ENCODE measurements at places on chromosomes 1 and 21.

- DNase-seq = no peak
Measured at GRCh38 chr1:168664069-168664834, 64.8 kb downstream of the DPT start.

DNA sequence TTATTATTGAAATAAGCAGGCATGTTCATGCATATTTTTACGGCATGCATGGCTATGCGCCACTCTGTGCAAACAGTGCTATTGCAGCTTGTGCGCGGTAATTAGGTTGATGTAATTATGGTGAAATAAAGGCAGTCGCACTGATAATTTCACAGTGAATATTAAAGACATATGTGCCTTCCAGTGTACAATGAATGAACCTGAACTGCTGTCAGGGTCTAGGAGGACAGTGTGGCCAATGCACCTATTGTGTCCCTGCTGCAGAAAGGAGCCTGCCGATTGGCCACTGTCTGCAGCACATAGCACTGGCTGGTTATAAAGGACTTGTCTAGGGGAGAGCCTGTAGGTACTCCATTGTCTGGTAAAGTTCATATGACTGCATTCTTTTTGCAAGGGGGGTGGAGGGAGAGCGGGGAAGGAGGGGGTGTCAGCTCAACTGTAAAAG, 340.4 kb downstream of the USP25 start:
- DNase-seq = peak; percentile 46

- DNase-seq = no peak
Measured at GRCh38 chr1:62346886-62347285, 27.7 kb upstream of the KANK4 start.

GRCh38 chr1:45545553-45546310, 4.9 kb upstream of the AKR1A1 start:
- no peak for DNase-seq

DNA sequence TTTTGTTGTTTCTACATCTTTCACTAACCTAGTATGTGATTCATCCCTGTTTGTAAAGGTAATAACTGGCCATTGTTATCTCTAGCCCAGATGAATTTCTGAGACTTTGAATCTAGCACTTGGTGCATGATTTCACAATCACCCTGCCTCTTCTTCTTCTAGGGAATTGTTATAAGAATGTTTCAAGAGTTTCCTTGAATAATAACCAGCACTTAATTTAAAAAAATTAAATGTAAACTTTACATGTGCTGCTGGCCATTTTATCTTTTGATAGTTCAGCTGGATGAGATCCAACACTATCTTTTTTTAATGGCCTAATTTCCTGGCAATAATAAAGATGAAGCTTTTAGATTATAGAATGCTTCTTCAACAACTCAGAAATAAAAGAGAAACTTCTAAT, 31.8 kb downstream of the UBE2U start:
- no peak for DNase-seq

- DNase-seq = no peak
Measured at GRCh38 chr1:165387505-165387904, 31.0 kb upstream of the LMX1A start.

DNA sequence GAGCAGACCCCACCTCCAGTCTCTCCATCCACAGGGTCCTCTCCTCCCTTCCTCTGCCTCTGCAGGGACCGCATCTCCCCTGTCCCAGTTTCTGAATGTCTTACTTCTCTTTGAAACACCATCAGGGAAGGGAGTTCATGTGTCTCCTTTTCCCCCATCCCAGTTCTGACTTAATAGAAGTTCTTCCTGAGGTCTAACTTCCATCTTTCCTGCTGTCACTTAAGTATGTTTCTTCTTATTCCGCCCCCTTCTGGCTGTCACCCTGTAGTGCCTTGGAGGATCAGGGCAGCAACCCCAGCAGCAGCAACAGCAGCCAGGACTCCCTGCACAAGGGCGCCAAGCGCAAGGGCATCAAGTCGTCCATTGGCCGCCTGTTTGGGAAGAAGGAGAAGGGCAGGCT, 29.3 kb downstream of the MYOG start:
- DNase-seq = no peak

DNA sequence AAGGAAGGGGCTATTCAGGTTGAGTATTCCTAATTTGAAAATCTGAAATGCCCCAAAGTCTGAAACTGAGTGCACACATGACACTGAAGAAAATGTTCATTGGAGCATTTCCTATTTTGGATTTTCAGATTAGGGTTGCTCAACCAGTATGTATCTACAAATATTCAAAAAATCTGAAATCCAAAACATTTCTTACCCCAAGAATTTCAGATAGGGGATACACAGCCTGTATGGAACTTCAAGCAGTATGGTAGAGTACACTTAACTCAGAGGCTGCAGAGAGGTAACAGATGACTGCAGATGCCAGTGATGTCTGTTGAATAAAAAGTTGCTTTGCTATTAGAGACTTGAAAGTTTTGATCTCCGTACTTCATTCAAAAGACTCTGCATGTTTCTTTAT, 19.0 kb downstream of the YTHDF2 start:
- peak; percentile 34 for DNase-seq

- DNase-seq = peak; percentile 48
Measured at GRCh38 chr1:230972855-230973271, 5.8 kb downstream of the TTC13 start.

DNA sequence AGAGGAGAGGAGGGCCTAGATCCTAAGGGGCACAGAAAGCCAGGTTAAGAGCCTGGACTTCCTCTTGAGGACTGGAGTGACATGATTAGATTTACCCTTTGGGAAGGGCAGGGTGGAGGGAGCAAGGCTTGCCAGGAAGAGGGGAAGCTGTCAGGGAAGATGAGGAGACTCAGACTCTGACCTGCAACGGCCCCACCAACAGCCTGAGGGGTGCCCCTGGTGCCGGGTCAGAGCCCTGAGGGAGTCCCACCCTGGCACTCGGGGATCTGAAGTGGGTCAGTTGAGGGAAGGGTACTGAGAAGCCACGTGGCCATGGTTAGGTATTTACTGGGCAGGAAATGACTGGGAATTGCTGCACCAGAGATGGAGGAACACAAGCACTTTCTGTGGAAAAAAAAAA, 9.8 kb downstream of the ECE1 start:
- no peak for DNase-seq

GRCh38 chr1:33070628-33071027, 10.3 kb upstream of the AZIN2 start:
- DNase-seq = no peak

DNA sequence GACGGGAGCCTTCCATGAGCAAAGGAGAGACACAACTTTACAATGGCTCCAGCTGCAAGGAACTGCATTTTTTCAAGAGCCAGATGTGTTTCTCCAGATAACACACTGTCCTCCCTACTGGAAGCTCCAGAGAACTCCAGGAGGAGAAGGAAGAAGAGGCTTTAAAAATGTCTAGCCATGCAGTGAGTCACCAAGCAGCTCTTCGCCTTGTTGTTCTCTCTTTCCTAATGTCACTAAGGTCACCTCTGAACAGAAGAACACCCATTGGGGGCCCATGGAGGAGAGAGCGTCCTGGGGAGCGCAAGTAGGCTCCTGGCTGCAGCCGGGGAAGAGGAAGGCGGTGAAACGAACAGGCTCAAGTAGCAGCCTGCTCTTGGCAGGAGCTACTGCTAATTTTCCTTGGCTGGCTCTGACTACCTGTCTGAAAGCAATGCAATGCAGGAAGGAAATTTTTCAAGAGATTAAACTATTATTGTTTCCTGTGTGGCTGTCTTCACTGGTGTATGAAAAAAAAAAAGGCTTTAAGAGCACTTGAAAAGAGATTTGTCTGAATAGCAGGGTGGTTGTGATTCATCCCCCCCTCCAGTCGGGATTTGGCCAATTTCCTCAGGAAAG, 321.9 kb downstream of the SETD4 start:
- peak; percentile 54 for DNase-seq

- DNase-seq = no peak
Measured at GRCh38 chr1:243938208-243938607, 88.2 kb upstream of the AKT3 start.

DNA sequence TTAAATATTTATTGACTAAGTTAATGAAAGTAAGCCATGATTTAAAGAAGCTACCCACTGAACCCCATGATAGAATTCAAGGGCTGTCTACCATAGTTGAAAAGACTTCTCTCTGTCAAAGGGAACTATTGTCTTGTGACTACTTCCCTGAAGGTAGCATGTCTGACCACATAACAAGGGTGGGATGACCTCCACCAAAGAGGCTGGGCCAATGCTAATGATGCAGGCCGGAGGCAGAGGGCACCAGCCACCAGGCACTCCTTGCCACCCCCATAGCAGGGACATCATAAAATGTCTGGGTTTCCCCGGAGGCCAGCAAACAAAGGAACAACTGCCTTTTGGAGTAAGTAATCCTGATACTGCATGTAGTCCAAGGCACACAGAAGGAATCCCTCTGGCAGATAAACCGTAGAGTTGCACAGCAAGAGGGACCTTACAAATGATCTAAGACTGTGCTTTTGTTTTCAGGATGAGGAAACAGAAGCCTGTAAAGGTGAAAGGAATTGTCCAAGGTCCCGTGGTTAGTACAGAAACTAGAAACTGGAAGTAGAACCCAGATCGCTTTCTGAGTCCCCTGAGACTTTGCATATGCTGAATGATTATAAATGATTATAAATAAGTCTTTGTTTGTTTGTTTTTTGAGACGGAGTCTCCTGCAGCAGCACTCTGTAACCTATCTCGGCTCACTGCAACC, 33.5 kb upstream of the ITPKB start:
- no peak for DNase-seq

GRCh38 chr1:177119311-177119710, 45.2 kb downstream of the ASTN1 start:
- no peak for DNase-seq

DNA sequence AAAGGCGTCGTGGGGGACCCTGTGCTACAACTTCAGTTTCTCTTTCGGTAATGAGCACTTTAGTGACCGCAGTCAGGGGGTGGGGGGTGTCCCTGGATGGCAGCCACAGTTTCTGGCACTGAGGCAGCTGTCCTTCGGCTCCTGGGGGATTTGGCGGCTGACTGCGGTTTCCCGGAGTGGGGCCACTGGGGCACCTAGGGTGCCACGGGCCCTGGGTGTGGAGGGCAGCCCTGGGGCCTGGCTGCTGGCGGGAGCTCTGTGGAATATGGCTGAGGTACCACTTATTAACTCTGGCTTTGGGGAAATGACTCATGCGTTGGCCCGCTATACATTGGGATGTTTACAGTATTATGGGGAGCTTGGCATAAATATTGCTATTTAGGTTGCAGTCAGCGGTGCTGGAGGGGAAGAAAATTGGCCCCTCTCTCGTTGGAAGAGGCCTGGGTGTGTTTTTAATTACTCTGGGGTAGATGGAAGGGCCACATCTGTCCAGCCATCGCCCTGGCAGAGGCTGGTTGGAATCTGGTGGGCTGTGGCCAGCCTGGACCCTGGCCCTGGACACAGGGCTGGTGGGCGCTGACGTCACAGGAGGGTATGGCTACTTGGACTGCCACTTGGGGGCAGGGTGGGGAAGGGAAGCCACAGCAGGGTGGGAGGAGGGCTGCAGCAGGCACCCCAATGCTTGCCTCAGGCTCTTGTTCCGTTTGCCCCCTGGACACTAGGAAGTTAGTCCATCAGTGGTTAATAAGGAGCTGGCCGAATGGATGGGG, 2.0 kb downstream of the EPHB2 start:
- peak; percentile 41 for DNase-seq

GRCh38 chr21:31597683-31598082, 61.8 kb upstream of the SOD1 start:
- DNase-seq = no peak

GRCh38 chr1:45884700-45885099, 81.3 kb downstream of the MAST2 start:
- no peak for DNase-seq

DNA sequence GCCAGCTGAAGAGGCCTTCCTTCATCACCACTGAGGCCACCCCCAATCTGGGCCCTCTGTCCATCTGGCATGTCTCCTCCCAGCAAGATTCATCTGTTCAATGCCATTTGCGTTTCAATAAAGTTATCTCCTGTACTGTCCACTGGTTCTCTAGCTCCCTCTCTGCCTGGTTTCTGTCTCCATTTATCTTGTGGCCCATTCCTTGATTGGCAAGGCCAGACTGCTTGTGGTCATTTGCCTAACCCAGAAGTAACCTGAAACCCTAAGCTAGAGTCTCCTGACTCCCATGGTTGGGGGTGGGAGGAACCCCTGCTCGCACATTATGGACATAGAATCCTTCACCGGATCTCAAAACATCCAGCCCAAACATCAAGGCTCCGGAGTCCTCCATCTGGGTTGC, 2.1 kb upstream of the IPO9 start:
- DNase-seq = peak; percentile 59

DNA sequence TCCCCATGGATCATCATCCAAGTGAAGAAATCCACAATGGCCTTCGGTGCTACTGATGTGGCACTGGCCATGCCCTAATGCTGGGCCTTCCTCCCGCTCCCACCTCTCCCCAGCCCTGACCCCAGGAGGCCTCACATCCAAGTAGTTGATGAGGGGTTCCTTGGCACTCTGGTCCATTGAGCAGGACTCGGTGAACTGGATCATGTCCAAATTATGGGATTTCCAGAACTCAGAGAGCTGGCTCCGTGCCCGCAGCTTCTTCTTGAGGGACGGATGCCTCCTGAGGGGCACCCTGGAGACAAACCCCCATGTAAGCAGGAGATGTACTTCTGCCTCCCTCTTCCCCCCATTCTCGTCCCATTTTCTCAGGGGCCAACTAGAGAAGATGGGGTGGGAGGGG, 929 bp downstream of the CTSE start:
- no peak for DNase-seq

- no peak for DNase-seq
Measured at GRCh38 chr1:168555508-168556046, 11.8 kb upstream of the XCL2 start.

DNA sequence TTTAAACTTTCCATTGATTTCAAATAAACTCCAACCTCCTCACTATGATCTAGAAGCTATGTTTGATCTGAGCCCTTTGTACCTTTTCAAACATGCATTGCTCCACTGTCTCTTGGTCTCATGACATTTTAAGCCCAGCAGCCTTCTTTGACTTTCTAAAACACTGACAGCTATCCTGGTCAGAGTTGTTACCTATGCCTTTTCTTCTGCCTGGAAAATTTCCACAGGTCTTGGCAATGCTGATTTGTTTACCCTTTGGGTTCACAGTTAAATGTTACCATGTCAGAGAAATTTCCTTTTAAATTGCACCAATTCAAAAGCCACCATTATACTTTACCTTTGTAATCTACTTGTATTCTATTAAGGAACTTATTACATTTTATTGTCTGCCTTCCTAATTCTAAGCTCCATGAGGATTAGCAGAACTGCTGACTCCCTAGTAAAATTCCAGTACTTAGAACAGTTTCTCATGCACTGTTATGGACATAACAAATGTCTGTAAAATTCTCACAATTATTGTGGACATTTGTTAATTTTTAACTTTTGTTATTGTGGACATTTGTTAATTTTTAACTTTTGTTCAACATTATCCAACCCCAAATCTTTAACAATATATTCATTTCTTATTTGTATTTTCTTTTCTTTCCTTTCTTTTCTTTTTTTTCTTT, 1064.4 kb downstream of the NCAM2 start:
- no peak for DNase-seq

DNA sequence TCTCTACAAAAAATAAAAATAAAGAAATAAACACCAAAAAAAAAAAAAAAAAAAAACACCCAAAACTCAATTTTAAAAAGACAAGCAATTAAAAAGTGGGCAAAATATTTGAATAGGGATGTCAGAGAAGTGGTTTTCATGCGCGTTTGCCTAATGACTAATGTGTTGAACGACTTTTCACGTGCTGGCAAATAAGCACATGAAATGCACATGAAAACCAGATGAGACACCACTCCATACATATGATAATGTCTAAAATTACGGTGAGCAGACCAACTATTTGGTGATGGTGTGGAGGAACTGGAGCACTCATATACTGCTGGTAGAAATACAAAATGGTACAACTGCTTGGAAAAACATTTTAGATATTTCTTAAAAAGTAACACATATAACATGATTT, 39.4 kb upstream of the UHMK1 start:
- DNase-seq = no peak

GRCh38 chr1:153192697-153193096, 10.5 kb upstream of the LELP1 start:
- no peak for DNase-seq
